CD4-positive, alpha-beta memory T cell (primary cell): ENCODE measurements at places on chromosomes 7 and 10. TPM values are rescaled to one million over a fixed set of nuclear protein-coding genes. Genes with fewer than 3 reads are reported as not detected.

DNA sequence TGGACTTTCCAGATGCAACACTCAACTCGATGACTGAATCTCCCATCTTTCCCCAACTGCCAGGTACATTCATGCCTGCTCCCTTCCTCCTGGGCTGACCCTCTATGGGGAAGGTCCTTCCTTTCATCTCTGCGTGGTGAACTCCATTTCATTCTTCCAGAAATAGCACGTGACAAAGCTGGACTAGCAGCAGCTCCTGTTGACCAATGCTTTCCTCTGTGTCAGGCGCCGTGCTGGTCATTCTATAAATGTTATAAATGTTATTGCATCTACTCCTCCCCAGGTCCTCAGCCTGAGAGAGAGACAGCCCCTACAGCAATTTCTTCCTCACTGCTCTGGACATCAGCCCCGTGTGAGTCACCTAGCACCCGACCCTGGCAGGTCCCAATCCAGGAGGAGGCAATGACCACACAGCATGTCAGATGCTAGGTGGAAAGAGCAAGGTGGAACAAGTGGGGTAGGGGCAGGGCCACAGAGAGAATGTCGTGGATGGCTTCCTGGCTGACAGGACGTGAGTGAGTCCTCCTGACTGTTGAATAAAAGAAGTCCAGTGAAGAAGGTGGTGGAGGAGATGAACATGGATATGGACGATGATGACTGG, 178.1 kb downstream of the ADAM12 start:
- DNase-seq: no peak

- no peak for DNase-seq
These were observed 111.6 kb downstream of the ARHGAP22 start for GRCh38 chr10:48493083-48493871.

The PDZD7 gene
- total RNA-seq: 1.8 TPM

DNA sequence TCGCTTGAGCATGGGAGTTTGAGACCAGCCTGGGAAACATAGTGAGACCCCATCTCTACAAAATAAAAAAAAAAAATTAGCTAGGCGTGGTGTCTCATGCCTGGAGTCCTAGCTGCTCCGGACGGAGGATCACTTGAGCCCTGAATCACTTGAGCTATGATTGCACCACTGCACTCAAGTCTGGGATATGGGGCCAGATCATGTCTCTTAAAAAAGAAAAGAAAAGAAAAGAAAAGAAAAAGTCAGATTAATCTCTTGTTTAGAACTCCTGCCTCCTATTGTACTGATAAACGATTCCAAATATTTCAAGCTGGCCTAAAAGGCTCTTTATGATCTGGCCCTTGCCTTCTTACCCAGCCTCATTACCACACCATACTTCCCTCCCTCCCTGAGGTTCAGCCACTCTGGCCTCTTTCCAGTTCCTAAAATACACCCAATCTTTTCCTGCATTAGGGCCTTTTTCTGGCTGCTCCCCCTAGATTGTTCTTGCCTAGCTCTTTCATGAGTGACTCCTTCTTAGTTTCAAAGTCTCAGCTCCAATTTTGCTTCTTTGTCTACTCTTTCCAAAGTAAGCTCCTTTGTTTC, 41.7 kb downstream of the VCL start:
- DNase-seq: no peak

- DNase-seq: no peak
These were observed 23.0 kb upstream of the ZRANB1 start for GRCh38 chr10:124918906-124919305.

DNA sequence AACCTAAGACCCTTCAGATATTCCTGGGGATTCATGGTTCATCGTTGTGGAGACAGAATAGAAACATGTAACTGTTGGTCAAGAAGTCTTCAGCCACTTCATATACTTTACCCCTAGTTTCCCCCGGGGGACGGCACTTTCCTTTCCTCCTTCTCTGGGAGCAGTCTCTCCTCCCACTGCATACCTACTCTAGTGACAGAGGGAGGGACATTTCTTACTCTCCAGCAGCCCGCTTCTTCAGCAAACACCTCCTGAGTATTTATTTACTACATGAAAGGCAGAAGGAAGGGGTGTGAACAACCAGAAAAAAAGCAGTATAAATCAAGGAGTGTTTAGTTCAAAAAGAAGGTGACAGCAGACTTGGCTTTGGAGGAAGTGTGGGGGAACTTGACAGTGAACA, 69.0 kb downstream of the LHFPL3 start:
- no peak for DNase-seq

The CNPY1 gene
- total RNA-seq: not detected

DNA sequence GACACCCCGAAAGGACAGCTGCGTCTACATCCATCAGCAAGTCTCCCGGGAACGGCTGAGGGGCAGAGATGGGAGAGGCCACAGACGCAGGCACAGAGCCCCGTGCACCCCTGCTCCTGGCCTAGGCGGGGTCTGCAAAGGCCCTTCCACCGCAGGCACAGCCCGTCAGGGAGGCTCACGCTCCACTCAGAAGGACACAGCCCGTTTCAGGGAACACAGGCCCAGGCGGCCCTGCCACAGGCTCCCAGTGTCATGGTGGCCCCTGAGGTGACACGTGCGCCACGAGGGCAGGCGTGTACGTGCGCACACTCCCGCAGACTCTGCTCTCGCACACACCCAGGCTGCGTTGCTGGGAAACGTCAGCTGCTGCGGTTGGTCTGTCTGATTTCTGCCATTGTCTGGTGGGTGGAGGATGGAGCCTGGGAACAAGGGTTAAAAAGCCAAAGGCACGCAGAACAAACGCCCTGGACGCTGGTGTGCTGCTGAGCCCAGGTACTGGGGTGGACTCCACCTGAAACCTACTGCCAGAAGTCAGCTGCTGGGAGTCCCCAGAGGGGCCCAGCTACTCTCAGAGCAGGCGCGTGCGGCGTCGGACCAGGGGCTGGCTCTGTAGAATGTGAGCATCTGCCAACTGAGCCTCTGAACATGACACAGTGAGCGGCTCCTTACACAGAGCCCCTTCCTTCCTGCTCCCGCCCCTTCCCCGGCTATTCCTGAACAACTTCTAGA, 13.1 kb downstream of the GPER1 start:
- no peak for DNase-seq

- no peak for DNase-seq
These were observed 639.3 kb upstream of the GALNT17 start for GRCh38 chr7:70492625-70493024.

GRCh38 chr10:68619595-68619994, 59.5 kb downstream of the TET1 start:
- DNase-seq: no peak
